ENCODE measurements at places on chromosomes 3 and 15.

DNA sequence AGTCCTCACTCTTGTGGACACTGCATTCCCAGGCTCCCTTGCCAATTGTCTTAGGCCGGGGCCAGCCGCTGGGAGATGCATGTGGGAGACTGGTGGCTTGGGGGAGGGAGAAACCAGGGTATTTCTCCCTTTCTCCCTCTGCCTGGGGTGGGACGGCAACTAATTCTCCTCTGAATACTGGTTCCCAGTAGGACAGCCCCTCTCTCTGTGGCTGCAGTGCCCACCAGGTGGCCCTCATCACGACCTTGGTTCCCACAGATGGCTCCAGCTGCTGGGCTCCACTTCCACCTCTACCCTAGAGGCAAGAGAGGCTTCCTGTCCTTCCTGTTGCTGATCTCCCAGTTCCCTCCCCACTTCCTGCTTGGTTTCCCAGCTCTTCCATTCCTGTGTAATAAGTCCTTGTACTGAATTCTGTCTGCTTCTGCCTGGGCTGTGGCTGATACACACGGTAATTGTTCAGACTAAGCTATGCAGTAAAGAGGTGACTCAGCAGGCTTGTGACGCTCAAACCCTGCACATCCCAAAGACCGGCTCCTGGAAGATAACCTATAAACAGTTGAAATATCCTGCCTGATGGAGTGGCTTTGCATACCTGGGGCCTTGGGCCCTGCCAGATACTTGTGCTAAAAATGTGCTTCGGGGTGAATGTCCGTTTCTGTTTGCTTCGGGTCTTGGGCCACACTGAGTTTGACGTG lies 20.4 kb upstream of the COPG1 start:
- no peak for DNase-seq

DNA sequence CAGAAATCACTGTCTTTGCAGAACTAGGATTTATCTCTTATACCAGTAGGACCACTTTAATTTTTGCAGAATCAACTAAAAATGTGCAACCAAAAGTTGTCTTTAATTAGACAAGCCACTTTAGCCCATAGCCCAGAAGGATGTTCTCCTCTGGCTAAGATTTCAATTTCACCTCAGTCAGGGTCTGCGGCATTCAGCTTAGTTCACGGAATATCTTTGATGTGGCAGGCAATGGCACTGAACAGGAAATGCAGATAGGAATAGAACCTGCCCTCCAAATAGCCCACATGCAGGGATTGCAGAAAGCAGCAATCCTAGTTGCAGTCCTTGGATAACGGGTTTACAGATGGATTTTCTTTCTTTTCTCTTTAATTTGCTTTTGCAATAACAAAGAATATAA lies 100.8 kb downstream of the MESD start:
- no peak for DNase-seq

DNA sequence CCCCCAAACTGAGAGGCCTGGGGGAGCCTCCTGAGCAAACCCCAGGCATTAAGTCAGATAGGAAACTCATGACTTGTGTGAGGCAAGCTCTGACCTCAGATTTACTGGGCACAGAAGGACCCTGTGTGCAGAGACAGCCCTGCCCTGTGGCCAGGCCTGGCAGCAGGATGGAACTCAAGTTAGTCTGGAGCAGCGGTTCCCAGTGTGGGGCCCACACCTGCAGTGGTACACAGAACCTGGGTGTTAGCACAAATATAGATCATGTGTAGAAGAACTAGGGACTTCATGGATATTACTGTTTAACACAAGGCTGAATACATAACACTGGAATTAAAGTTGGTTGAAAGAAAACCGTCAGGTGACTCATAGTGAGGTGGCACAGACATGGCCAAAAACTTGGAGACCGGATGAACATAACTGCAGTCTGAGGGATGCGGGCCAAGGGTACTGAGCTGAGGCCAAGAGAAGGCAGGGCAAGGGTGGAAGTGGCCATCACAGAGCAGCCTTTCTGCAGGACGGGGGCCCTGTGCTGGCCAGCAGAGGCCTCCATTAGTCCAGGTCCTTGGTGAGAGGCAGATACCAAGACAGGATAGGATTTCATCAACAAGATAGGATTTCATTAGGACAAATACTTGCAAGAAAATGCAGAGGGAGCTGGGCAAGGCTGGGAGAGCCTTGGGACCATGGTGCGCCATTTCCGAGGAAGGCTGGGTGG lies 40.9 kb downstream of the IRAK2 start:
- no peak for DNase-seq

DNA sequence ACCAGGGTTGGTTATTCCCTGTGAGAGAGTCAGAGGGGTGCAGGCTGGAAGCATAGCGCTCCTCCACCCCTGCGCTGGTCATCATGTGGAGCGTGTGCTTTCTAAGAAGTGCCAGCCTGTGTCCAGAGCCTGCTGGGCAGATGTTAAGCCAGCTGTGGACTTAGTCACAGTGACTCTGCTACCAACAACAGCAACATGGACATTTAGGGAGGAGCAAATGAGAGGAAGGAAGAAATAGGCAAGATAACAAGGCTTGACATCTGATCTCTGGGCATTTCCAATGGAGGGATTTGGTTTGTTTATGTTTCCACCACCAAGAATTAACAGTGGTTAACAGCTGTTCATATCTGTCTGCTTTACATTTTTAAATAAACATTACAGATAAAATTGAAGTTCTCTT lies 36.4 kb upstream of the MYZAP start:
- no peak for DNase-seq

DNA sequence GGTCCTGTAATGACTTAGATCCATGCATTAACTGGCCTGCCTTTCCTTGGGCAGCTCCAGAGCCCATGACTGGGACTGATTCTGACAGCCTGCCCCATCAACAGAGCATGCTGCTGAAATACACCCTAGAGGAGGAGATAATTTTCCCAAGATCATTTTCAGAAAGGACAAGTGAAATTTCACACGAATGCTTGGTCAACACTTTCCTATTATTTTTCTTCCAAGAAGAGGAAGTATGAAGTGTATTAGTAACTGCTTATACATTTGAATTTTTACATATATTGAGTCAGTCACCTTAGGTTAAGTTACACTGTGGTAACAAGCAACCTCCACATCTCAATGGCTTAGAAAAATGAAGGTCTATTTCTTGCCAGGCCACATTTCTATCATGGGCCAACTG lies 9.7 kb upstream of the NMNAT3 start:
- DNase-seq, result no peak

- DNase-seq, result no peak
Measured at GRCh38 chr3:45715945-45716344, 26.7 kb downstream of the SACM1L start.

- no peak for DNase-seq
Measured at GRCh38 chr3:126918355-126918821, 64.5 kb upstream of the PLXNA1 start.

DNA sequence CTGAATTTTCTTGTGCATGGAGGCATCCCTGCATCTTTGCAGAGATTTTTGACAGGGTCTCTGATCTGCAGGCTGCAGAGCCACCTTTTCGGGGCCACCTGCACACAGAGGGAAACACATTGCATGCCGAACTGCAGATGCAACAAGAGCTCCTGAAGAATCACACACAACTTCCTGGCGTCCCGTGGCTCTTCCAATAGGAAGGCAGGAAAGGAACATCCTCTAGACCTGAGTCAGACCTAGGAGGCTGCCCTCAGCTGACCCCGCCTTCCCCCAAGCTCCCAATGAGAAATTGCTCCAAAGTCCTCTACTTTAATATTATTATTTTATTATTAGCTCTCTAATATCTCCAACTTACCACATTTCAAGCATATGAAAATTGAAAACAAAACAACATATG lies 213.2 kb upstream of the ARRDC4 start:
- DNase-seq, result no peak

DNA sequence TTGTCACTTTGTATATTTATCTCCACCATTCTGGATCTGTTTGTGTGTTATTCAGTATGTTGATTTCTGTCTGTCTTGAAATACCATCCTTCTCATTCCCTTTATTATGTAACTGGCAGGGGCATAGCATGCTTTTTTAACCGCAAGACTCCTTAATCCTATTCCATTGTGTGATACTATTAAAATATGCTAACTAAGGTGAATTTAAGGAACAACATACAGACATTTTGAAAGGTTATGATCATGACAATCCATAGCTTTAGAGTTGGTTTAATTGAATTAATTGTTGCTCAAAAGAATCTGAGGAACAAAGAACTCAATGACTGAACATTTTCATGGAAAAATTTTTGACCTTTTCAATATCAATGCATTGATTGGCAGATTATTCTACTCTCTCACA lies 677.3 kb upstream of the ROBO1 start:
- no peak for DNase-seq

DNA sequence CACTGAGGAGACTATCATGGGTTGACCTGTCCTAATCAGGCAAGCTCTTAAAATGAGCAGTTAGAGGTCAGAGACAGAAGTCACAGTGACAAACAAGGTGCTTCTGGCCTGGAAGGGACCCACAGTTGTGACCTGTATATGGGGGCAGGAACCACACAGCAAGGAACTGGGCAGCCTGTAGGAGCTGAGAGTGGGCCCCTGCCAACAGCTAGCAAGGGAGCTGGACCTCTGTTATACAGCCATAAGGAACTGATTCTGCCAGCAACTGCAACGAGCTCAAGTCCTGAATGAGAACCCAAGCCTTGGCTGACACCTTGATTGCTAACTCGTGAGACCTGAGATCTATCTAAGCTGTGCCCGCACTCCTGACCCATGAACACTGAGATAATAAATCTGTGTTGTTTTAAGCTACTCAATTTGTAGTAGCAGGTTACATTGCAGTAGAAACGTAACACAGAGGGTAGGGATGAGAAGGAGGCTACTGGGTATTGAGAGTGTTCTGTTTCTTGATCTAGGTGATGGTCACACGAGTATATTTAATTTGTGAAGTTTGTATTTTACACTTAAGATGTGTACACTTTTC lies 44.5 kb upstream of the MAGI1 start:
- no peak for DNase-seq

DNA sequence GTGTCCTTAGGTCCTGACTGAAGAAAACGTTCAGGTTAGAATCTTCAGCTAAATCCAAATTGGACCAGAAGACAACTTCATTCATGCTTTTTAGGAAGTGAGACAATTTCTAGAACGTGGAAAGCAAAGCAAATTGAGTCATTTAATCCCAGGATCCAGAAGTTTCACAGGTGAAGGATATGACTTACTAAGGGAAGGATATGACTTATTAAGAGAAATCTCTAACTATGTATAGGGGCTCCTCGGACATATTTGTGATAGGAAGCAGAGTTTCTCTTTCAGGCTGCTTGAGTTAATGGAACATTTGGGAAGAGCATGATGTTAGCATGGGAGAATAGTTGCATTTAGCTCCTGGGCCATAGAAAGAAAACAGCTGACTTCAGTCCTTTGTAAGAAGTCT lies 16.1 kb upstream of the PLOD2 start:
- DNase-seq, result no peak

GRCh38 chr15:101198800-101199199 lies 53.0 kb downstream of the CHSY1 start:
- DNase-seq, result no peak

DNA sequence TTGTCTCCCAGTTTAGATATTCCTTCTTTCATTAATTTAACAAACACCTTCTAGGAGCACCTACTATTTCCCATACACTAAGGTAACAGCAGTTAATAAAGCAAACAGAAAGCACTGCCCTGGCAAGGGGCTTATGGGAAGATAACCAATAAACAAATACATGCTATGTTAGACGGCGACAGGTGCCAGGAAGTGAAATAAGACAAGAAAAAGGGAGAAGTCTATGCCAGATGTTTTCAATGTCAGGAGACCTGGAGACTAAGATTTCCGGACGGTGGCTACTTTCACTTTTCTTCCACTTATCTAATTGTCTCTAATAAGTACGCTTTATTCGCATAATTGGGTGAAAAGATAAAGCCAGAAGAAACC lies 32.5 kb upstream of the ZNF445 start:
- no peak for DNase-seq

DNA sequence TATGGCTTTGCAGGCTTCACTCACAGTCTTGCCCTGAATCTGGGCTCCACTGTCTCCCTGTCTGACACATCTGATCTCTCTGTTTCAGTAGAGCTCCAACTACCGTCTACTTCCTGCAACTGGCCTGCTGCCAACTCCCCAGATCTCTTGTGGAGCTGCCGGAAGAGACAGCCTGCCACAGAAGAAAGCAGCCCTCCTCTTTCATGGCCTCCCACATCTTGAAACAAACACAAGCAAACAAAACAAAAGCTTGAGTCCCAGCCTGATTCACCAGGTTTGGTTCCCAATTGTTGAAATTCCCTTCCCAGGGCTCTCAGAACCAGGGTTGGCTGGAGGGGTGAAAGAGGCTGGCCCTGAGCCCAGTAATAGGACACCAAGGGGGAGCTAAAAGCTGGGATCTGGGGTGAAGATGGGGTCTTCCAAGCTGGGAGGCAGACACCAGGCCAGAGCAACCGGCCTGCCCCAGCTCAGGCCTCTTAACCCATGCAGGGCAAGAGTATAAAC lies 55.3 kb upstream of the CA12 start:
- DNase-seq, result peak; percentile 60

DNA sequence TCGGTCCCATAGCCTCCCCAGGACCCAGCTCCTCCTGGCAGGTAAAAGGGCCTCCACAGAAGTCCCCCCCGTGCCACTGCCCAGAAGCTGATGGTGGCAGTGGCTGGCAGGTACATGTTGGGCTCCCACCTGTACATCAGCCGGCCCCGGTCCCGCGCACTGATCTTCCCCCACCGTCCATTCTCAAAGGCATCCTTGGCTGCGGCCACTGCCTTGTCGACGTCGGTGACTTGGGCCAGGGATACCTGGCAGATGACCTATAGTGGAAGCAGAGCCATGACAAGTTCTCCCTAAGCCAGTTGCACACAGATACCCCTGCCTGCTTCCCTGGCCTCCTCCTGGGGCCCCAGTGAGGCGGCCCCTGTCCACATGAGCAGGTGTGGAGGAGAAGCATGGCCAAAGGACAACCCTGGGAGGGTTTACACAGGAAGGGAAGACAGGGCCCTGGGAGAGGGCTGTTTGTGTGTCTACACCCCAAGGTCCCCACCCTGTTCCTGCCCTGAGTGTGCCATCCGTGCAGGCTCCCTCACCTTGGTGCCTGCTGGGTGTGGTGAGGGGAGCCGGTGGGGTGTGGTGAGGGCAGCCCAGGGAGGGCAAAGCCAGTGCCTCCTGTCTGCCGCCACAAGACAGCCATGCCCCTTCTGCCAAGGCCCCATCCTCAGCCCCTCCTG lies 44.8 kb downstream of the ALDH1L1 start:
- no peak for DNase-seq

DNA sequence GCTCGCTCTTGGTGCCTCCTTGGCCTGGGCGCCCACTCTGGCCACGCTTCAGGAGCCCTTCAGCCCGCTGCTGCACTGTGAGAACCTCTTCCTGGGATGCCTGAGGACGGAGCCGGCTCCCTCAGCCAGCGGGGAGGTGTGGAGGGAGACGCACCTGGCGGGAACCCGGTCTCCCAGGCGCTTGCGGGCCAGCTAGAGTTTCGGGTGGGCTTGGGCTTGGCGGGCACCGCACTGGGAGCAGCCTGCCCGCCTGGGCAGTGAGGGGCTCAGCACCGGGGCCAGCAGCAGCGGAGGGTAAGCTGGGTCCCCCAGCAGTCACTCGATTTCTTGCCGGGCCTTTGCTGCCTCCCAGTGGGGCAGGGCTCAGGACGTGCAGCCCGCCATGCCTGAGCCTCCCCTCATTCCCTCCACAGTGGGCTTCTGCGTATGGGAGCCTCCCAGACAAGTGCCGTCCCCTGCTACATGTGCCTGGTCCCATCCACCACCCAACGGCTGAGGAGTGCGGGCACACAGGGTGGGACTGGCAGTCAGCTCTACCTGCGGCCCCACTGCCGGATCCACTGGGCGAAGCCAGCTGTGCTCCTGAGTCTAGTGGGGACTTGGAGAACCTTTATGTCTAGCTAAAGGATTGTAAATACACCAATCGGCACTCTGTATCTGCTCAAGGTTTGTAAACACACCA lies 708.7 kb downstream of the VGLL3 start:
- DNase-seq, result no peak

All from activated CD8-positive, alpha-beta memory T cell treated with anti-CD3 and anti-CD28 coated beads for 1 hour (primary cell).